ENCODE measurements at places on chromosomes 16 and 17.

- no peak for DNase-seq
These were observed 75.2 kb upstream of the RNU2-1 start for GRCh38 chr17:43308999-43309398.

- DNase-seq: no peak
These were observed 42.0 kb upstream of the KSR1 start for GRCh38 chr17:27414271-27414670.

- peak; percentile 35 for DNase-seq
These were observed 526 bp downstream of the ZZEF1 start for GRCh38 chr17:4142107-4142900.

GRCh38 chr17:72987166-72987565 lies 105.3 kb downstream of the SLC39A11 start:
- no peak for DNase-seq
